ENCODE measurements at places on chromosomes 4 and X. TPM values are rescaled to one million over a fixed set of nuclear protein-coding genes. Genes with fewer than 3 reads are reported as not detected.

Gene JADE3
- 1.4 TPM for polyA plus RNA-seq

Gene NAP1L2
- 0.18 TPM for polyA plus RNA-seq

Gene ADH7
- polyA plus RNA-seq = not detected

- peak; percentile 76 for DNase-seq
Observed at GRCh38 chr4:98929341-98930267, 671 bp upstream of the EIF4E start.

DNA sequence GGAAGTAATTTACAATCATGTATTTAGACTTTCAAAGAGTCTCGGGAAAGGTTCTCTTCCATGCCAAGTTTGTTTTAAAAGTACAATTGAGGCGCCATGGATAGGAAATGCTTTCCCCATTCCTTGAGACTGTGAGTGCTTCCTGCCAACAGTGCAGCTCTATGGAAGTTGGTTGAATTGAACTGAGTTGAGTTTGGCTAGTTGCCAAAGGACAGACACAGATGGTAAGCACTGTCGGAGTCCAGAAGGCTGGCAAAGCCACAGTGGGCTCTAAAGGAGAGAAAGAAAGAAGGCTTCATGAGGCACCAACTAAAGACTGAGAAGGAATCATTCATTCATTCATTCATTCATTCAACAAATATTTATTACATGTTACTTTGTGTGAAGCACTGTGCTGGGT lies 4.3 kb upstream of the KCNE5 start:
- DNase-seq = no peak

Data from heart left ventricle (tissue), 16 donors.